Adipocyte (in vitro differentiated cells): ENCODE measurements at places on chromosomes 6 and 20.
A peak's percentile ranks its signal among the peaks of the same experiment; 100 is the strongest.

DNA sequence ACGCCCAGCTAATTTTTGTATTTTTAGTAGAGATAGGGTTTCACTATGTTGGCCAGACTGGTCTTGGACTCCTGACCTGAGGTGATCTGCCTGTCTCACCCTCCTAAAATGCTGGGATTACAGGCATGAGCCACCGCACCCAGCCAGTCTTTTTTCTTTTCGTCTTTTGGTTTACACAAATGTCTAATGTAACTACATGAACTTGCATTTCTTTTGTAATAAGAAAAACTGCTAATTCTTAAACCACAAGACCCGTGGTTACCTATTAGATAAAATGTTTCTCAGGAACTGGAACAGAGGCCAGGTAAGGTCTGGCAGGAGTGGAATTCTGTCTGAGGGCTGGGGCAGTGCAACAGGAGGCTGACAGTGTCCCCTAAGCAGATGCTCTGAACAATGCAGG lies 32.7 kb upstream of the GSTA3 start:
- DNase-seq, result no peak

GRCh38 chr6:25641940-25642666 lies 9.9 kb upstream of the SCGN start:
- no peak for DNase-seq

GRCh38 chr20:31949877-31950646 lies 1.8 kb downstream of the PDRG1 start:
- DNase-seq, result no peak

- no peak for DNase-seq
Observed at GRCh38 chr6:125804264-125804663, 13.5 kb downstream of the NCOA7 start.

- peak; percentile 37 for DNase-seq
Observed at GRCh38 chr6:159981403-159982245, 12.7 kb downstream of the IGF2R start.

- DNase-seq, result no peak
Observed at GRCh38 chr6:2949121-2949520, 22.2 kb downstream of the SERPINB6 start.

DNA sequence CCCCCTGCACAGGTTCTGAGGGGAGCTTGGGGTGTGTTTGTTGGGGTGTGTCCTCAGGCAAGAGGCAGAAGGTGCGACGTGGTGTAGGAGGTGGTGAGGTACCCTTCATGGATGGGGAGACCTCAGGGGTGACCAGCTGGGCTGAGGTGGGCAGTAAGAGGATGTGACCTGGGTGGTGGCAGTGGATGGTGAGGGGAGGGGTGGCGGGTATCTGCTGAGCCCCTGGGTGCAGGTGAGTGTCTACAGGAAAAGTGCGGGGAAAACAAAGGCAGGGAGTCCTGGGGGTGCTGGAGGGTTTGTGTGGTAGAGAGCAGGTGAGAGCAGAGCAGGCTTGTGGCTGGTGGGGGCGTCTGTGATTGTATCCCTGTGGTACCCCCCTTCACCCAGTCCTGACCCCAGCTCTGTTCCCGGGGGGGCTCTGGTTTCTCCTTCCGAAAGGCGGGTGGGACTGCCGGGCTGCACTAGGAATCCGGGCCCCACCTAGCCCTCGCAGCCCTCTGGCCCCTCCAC lies 631 bp downstream of the RAET1L start:
- no peak for DNase-seq

DNA sequence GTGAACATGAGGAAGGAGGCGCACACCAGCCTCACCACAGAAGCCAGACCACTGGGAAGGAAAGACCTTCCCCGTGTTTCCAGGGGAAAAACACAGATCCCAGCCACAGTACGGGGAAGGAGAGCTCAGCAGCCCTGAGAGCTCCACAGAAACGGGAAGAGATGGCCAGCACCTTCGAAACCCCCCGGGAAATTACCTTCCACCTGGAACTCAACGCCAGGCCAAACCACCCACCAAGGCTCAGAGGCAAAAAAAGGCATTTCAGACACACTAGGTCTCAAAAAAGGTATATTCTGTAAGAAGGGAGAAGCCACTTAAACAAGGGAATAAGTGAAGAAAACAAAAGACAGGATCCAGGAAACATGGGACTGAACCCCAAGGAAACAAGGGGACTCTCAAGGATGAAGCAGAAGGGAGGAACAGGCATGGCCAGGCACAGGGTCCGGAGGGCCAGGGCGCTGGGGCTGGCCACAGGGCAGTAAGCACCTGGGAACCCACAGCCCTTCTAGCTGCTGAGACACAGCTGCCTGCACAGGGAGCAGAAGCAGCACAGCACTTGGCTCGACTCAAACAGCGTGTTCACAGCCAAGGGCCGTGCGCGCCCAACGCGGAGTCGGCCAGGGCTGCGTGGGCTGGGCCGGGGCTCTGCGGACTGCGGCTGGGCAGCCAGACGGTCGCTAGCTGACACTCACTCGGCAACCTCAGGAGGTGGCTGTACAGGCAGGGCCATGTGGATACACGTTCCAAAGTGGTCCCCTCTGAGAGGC lies 44.6 kb downstream of the TAF4 start:
- no peak for DNase-seq
